NCI-H524 (cell line): ENCODE measurements at places on chromosomes 5 and 9.

GRCh38 chr9:75803130-75803529 lies 87.3 kb upstream of the PCSK5 start:
- DNase-seq: no peak

- DNase-seq: peak; percentile 28
Observed at GRCh38 chr5:141326088-141326854, 4.0 kb upstream of the PCDHGA1 start.

DNA sequence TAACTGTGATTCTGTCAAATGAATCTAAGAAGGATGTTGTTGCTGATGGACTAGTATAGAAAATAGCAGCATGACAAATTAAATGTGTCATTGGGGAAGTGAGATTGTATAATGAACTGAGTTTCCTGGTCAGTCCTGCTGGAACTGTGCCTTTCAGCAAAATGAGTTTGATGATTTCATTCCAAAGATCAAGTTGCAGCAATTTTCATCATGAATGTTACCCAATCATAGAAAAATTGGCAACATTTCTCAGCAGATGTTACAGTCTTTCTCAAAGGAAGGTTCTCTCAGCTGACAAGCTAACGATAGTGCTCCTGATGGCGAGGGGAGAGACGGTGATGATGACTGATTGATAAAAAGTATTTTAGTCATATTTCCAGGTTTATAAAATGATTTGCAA lies 10.7 kb downstream of the PCDHAC2 start:
- no peak for DNase-seq

DNA sequence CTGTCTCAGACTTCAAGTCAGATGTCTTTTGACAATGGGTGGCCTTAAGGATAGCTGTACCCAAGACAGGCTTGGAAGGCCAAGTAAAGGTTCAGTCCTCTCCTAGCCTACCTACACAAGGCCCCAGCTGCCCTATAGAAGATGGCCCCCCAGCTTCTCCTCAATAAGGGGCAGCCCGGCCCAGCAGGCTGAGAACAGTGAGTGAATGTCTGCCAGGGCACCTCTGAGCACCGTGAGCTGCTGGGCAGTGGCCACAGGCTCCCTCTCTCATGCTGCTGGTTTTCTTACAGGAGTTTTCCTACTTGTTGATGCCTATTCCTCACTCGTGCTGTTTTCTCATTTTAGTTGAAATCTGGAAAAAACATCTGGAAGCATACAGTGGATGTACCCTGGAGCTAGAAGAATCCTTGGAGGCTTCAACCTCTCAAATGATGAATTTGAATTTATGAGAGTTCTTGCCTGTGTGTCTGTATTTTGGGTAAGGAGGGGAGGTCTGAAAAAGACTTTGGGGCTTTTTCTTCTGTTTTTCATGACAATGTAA lies 40.1 kb downstream of the SECISBP2 start:
- no peak for DNase-seq

GRCh38 chr9:120946259-120946658 lies 19.7 kb upstream of the TRAF1 start:
- no peak for DNase-seq

DNA sequence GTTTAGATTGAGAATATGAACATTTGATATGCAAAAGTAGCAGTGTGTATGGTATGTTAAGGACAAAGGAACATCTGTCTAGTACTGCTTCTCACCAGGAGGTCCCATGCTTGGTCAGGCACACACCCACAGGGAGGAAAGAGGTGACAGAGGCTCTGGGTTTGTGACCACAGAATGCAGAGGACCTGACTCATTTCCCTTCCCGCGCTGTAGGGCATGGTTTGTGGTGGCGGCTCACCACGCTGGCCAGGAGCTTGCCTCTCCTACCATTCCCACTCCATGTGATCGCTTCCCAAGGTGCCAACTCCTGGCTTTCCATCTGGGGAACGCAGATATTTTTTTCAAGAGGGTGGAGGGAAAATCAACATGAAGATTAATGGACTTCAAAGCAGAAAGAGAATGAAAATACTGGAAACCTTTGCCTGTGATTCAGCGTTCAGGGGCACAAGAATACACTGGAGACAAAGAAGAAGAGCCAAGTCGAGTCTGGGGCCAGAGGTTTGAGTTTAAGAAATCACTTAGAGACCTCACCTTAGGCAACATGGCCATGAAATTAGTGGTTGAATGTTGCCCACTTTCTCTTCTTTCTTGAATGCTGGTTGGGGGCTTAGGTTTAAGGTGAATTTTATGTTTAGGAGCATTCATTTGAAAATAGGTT lies 477.8 kb downstream of the CCDC171 start:
- no peak for DNase-seq
